ENCODE measurements at places on chromosomes 11 and 22.

DNA sequence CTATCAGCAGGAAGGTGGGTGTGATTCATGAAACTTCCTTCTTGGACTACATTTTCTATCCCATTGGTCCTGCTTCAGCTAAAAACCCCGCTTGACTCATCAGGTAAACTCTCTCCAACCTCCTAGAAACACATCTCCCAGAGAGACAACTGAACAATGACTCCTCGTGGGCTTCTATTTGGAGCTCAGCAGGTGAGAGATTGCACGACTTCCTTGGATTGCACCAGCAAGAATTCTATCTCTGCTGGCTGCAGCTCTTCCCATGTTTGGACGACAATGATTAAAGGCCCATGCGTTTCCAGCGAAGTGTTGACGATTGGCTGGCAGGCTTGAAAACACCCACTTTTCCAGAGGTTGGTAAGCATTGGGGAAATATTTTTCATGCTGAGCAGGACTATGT is 216.1 kb upstream of the NTM start:
- no peak for DNase-seq

GRCh38 chr11:63227521-63228107 is 15.8 kb downstream of the SLC22A25 start:
- no peak for DNase-seq

DNA sequence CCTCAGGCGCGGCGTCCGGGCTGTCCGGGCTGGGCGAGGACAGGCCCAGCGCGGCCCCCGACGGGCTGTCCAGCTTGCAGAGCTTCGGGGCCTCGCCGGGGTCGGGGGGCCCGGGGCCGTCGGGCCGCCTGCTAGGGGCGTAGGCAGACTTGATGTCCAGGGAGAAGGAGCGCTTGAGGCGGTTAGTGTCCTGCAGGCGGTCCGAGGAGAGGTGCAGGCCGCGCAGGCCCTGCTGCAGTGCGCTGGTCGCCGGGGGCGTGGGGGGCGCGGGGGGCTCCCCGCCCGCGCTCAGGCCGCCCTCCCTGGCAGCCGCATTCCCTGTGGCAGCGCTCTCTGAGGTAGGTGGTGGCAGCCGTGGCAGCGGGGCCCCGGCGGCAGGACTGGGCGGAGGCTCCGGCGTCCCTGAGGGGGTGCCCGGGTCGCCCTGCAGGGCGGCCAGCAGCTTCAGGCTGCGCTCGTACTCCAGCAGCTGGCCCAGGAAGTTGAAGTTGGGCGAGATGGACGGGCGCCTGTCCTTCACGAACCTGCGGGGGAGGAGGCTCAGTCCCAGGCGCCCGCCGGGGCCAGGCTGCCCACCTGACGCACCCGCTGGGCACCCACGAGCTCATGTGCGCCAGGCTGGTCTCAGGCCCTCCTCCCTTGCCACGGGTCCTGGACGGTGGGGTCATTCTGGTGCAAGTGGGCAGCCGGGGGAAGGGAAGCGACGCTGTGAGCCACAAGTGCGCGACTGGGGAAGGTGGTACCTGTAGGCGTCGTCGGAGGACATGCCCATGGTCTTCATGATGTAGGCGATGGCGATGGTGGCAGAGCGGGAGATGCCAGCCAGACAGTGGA is 14.8 kb downstream of the DUSP8 start:
- DNase-seq = no peak

DNA sequence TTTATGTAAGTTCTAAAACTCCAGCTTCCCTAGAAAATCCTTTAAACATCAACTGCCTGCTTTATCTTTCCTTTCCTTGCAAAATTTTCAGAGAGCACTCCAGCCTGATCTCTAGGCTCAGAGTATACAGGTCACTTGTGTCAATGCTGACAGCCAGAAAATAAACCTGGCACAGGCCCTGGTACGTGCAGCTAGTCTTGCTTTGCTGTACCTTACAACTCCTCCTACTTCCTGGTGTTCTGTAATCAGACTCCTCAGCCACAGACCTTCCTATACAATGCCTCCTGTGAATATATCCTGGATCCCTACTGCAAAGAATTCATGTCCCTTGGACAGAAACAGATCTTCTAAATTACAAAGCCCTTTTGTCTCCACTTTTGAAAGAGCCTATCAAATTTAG is 24.2 kb upstream of the TMEM123 start:
- DNase-seq = peak; percentile 79

DNA sequence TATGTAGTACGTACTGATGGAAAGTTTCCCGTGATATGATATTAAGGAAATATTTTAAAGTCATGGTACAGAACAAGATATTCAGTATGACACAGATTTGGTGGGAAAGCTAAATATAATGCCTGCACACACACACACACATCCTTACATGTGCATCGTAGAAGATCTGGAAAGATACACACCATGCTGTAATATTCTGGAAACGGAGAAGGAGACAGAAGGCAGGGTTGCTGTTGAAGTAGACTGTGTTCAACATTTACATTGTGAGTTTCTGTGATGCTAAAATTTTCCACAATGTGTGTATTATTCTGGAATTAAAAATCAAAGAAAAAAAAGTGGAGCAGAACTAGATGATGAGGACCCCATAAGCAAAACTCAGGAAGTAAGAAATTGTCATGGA is 118.0 kb downstream of the RRAS2 start:
- DNase-seq = no peak

GRCh38 chr11:12827929-12828812 is 153.9 kb downstream of the TEAD1 start:
- DNase-seq = no peak

DNA sequence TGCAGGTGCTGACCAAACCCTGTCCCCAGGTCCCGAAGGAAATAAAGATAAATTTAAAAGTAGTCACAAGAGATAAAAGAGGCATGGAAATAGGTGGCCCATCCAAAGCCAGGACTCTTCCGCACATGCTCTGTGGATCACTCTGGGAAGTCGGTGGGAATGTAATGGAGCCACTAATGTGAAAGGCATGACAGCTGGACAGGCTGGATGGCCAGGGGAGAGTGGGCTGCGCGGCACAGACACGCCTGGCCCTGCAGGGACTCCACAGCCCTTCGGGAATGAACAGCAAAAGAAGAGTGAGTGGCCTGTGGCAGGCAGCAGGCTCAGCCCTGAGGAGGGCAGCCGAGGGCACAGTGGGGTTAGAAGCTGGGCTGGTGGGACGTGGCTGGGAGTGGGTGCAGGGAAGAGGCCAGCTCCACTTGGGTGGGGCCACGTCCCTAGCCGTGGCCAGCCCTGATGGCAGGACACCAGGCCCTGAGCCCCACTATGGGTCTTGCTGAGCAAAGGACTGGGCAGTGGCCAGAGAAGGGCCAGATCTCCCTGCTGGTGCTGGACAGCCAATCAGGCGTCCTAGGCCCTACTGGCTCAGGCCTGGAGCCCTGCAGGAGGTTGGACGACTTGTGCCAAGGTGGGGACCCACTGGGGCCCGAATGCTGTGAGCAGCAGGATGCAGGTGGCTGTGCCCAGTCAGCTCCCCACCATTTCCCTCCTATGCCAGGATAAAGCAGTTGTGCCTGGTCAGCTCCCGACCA is 31.3 kb upstream of the GNB1L start:
- no peak for DNase-seq

DNA sequence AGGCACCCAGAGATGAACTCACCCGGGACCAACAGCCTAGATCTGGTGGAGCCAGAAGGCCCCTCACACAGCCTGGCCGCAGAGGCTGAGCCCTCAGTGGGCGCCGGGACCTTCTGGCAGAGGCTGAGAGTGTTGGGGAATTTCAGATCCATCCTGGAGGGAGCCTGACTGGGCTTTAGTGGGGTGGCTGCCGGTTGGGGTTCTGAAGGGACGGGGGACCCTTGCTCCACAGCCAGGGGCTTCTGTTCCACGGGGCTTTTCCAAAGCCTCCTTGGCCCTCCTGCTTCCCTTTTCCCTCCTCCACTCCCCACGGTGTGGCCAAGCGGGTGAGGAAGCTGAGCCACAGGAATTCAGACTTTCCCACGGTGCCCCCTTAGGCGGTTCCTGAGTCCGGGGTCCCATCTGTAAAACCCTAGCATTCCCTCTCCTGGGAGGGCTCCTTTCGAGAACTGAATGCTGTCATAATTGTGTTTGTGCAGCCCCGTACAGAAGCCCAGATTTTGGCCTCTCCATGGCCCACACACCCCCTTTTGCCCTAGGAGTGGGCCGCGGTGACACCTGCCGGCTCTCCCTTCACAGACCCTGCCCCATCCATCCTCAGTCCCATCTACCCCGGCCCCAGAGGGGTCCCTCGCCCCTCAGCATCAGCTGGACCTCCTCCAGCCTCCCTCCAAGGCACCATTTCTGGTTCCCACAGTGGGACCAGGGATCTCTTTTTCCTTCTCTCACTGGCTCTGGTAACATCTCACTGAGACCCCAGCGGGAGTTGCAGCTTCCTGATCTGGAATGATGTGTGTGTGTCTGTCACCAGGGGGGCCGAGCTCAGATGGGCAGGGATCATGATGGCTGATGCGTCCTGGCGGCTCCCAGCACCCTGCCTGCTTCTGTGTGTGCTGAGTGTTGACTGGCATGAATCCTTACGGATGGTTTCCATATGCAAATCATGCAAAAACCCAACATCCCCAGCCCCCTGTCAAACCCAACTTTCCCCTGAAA is 1048.4 kb downstream of the TBC1D22A start:
- no peak for DNase-seq

- DNase-seq = peak; percentile 25
Measured at GRCh38 chr22:35601743-35602615, 15.2 kb downstream of the MB start.

DNA sequence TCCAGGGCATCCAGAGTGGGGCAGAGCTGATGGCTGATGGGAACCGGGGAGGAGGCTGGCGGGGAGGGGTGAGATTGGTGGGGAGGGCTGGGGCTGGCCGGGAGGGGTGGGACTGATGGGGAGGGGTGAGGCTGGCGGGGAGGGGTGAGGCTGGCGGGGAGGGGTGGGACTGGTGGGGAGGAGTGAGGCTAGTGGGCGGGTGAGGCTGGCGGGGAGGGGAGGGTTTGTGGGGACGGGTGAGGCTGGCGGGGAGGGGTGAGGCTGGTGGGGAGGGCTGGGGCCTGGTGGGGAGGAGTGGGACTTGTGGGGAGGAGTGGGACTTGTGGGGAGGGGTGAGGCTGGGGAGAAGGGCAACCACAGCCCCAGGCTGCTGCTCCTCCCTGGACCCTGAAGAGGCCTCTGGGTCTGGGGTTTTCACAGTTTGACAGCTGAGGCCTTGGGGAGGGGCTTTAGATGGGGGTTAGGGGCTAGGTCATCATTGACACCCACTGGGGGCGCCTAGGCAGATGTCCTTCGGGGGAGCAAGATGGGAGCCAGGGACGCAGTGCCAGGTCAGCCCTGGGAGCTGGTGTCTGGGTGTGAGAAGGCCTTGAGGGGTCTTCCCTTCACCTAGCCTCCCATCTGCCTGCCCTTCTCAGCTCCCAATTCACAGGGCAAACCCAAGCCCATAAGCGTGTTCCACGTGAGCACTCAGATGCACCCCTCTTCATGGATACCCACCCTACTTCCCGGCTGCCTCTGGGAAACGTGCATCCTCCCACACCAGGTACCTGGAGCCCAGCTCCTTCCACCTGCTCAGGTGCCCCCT is 26.7 kb downstream of the PARVG start:
- no peak for DNase-seq

DNA sequence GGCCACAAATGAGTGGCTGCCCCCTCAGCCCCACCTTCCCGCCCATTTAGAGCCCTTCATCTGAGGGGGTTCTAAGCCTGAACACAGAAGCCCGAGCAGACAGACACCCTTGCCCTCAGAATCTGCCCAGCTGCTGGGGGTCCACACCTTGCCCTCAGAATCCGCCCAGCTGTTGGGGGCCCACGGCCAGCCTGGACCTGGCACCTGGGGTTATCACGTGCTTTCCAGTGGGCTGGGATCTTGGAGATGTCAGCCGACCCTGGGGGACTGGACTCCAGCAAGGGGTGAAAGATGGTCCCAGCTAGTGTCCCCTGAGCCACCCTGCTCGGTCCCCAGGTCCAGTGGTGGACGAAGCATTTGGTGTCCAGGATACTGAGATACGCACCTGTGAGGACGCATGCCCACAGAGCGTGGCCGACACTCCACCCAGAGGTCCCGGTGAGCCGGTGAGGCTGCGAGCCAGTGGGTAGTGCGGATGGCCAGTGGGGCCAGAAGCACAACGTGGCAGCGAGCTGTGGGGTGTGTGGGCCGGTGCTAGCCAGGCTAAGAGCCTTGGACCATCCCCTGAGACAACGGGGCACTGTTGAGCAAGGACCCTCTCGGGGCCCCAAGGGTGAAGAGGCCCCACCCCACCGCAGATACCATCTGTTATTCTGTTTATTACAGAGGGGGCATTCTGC is 3.1 kb upstream of the CTSD start:
- no peak for DNase-seq

- DNase-seq = no peak
Measured at GRCh38 chr11:76760236-76760635, 22.9 kb upstream of the TSKU start.

DNA sequence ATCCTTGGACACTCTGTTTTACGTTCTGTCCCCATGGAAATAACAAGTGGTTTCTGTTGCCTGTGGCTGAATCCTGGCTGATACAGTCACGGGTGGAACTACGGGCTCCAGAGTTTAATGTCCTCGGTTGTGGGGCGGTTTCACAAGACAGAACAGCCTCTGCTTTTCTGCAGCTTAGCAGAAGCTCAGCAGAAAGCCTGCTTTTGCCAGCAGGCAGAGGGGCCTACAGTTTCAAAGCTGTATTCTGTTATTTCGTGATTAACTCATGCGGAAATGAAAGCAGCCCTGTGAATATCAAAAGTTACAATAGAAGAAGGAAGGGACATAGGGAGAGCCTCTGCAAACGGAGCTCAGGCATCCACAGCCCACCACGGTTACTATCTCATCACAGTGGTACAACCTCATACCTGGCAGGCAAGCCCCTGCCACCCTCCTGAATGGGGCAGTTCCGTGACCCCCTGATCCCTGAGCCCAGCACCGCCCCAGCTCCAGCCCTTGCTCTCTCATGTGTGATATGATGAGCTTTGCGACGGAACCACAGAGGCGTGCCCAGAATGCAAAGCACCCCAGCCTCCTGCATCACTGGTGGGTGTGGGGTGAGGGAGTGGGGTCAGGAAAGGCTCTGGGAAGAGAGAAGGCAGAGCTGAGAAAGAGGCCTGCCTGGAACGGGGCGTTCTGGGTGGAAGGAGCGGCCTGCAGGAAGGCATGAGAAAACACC is 360.6 kb downstream of the BRD1 start:
- no peak for DNase-seq

GRCh38 chr11:120344302-120345004 is 8.2 kb downstream of the ARHGEF12 start:
- DNase-seq = peak; percentile 100

DNA sequence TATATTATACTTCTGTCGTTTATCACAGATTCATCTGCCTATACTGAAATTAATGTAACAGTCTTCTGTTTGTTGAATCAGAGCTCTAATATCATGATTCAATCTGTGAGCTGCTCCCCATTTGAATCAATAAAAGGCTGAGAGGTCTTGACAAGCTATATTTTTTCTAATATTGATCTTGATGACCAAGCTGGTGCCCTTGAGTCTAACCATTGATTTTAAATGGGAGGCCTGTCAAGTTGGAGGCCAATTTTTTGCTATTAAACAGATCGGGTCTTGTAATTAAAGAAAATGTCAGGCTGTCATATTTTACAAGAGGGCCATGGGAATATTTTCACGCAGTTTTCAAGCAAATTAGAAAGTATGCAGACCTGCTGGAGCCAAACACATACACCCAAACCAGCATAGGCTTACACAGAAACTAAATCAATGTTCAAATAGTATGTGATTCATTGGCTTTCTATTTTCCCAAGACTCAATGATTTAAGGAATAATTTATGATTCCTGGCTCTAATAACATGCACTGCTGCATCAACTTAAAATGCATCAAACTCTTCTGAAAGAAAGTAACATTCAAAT is 286.9 kb downstream of the CNTN5 start:
- no peak for DNase-seq

- DNase-seq = no peak
Measured at GRCh38 chr11:120823159-120823558, 200.7 kb upstream of the TBCEL start.

Data from GF-D8 (cell line).